ENCODE measurements at places on chromosomes 12 and 14.

DNA sequence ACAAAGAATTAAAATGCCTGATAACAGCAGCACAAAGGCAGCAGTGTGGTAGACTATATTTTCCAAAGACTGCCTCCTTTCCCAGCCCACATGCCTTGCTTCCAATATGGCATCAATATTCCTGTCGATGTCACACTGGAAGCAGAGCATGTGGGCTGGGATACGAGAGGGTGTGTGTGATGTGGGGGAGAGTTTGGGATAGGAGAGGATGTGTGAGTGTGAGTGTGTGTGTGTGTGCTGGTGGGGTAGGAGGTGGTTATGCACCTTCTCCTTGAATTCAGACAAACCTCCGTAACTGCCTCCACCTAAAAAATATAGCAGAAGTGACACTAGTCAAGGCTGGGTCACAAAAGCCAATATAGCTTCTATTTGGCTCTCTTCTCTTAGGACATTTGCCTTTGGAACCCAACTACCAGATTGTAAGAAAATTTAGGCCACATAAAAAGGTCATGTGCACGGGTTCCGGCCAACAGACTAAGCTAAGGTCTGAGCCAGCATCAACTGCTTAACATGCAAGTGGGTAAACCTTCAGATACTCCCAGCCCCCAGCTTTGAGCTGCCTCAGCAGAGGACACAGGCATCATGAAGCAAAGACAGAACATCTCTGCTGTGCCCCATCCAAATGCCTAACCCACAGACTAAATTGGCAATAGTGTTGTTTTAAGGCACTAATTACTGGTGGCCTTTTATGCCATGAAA, 29.5 kb downstream of the SPPL3 start:
- DNase-seq, result no peak
- no peaks in the 10 kb centered on the region for H3K27me3 ChIP-seq
- H3K27ac ChIP-seq, result no peak overlapping the region
- no peaks in the 10 kb centered on the region for H3K36me3 ChIP-seq
- peaks cover 3% of the 10 kb centered on the region for H3K4me1 ChIP-seq

- no peak overlapping the region for H3K4me3 ChIP-seq
- no peak overlapping the region for H3K27ac ChIP-seq
- H3K4me1 ChIP-seq, result peaks cover 3% of the 10 kb centered on the region
- DNase-seq, result peak; percentile 61
Measured at GRCh38 chr12:127147724-127148123, 1119.2 kb upstream of the TMEM132C start.

DNA sequence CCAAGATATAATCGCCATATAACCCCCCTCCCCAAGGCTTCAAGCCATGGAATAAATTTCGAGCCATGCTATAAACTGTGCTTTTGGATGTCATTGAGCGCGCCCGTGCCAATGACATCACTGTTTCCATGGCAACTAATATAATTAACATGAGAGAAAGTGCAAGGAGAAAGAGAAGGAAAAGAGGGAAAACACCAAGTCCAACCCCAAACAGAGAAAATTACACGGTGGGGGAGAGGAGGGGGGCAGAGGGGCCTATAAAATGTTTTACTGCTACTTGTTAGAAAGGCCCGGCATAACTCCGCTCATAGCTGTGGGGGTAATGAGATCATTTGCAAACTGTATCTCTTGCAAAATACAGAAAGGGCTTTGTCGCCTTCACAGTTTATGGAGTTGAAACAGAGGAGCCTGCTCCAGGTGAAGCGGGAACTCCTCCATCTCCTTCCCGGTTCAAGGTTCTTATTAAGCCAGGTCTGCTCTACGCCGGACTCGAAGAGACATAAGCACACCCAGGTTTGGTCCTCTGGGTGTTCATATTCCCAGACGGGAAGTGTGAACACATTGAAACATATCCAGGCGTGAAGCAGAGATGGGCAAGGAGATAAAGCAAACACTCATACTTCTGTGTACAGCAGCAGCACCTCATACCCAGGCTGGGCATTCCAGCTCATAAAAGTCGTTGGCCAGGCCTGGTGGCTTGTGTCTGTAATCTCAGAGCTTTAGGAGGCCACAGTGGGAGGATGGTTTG, 99.1 kb upstream of the MAP1LC3B2 start:
- no peaks in the 10 kb centered on the region for H3K27me3 ChIP-seq
- H3K36me3 ChIP-seq, result no peaks in the 10 kb centered on the region
- H3K4me3 ChIP-seq, result no peak overlapping the region
- no peak overlapping the region for H3K27ac ChIP-seq
- peaks cover 5% of the 10 kb centered on the region for H3K4me1 ChIP-seq

GRCh38 chr14:23559010-23559925, 3.2 kb downstream of the THTPA start:
- H3K36me3 ChIP-seq, result peaks cover 10% of the 10 kb centered on the region
- H3K4me3 ChIP-seq, result no peak overlapping the region
- H3K4me1 ChIP-seq, result no peaks in the 10 kb centered on the region
- no peaks in the 10 kb centered on the region for H3K27me3 ChIP-seq

GRCh38 chr14:59483819-59484638, at the start of the genes JKAMP and L3HYPDH:
Gene JKAMP (plus strand): TSS chr14:59484517. CDS start chr14:59484590, 73 bp downstream.
Gene L3HYPDH (minus strand): TSS chr14:59484408. CDS start chr14:59484316, 92 bp downstream.
- no peaks in the 10 kb centered on the region for H3K27me3 ChIP-seq
- DNase-seq, result peak; percentile 98
- peak within 1 kb of the TSS; percentile 97 for H3K27ac ChIP-seq
- H3K36me3 ChIP-seq, result no peaks in the 10 kb centered on the region
- peak within 1 kb of the TSS; percentile 98 for H3K4me3 ChIP-seq

GRCh38 chr14:102523569-102524450, 14.2 kb upstream of the ANKRD9 start:
- H3K4me1 ChIP-seq, result no peaks in the 10 kb centered on the region
- no peak for DNase-seq
- no peak overlapping the region for H3K4me3 ChIP-seq
- H3K27ac ChIP-seq, result no peak overlapping the region

DNA sequence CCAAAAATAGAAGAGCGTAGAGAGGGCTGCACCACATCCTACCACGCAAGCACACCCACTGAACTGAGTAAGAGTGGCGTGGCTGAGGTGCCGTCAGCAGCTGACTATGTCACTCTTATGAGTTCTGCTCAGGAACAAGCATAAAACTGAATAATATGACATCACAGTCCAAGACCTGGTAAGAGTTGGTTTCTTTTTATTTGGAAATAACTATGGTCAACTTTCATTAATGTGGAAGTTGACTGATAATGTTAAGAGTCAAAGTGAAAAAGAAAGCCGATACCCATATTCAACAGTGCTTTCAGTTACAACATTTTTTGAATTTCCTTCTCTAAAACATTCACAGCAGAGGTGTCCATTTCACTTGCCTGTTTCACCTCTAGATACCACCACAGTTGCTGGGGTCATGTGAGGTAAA, 44.6 kb downstream of the GNS start:
- no peak for DNase-seq
- H3K27me3 ChIP-seq, result no peaks in the 10 kb centered on the region
- H3K4me3 ChIP-seq, result no peak overlapping the region
- no peak overlapping the region for H3K27ac ChIP-seq
- no peaks in the 10 kb centered on the region for H3K4me1 ChIP-seq
- H3K36me3 ChIP-seq, result peaks cover 1% of the 10 kb centered on the region

GRCh38 chr12:86193931-86194330, 62.3 kb downstream of the MGAT4C start:
- no peak overlapping the region for H3K4me3 ChIP-seq
- H3K27ac ChIP-seq, result no peak overlapping the region
- H3K4me1 ChIP-seq, result no peaks in the 10 kb centered on the region
- no peak for DNase-seq
- H3K36me3 ChIP-seq, result no peaks in the 10 kb centered on the region

GRCh38 chr14:65075628-65076325, 26.5 kb downstream of the MAX start:
- H3K4me1 ChIP-seq, result peaks cover 5% of the 10 kb centered on the region
- H3K36me3 ChIP-seq, result peaks cover 14% of the 10 kb centered on the region
- H3K27me3 ChIP-seq, result no peaks in the 10 kb centered on the region
- H3K27ac ChIP-seq, result no peak overlapping the region
- no peak overlapping the region for H3K4me3 ChIP-seq

DNA sequence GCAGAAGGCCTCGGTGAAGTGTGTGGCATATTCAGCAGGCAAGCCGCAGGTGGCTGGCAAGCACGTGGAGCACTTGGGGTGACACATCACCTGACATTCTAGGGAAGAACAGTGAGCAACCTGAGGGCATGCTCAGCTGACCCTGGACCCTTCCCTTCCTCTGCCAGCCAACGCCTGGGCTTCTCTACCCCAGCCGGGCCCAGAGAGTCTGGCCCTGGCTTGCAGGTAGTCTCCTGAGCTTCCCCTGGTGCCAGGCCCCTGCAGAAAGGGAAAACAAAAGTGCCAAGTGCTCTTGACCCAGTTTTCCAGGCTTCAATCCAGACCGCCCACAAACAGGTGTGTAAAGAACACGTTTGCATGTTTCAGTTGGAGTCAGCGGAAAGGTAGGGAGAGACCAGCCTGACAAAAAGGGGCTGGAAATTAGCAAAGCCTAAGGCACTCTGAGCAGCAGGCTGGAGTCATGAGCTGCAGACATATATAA, 45.7 kb downstream of the PRKAB1 start:
- DNase-seq, result no peak
- H3K4me1 ChIP-seq, result no peaks in the 10 kb centered on the region
- no peak overlapping the region for H3K27ac ChIP-seq
- H3K4me3 ChIP-seq, result no peak overlapping the region
- no peaks in the 10 kb centered on the region for H3K27me3 ChIP-seq

- H3K4me3 ChIP-seq, result no peak overlapping the region
- H3K4me1 ChIP-seq, result no peaks in the 10 kb centered on the region
- H3K36me3 ChIP-seq, result no peaks in the 10 kb centered on the region
- no peak overlapping the region for H3K27ac ChIP-seq
- no peak for DNase-seq
Measured at GRCh38 chr12:84397263-84397662, 515.3 kb downstream of the SLC6A15 start.

DNA sequence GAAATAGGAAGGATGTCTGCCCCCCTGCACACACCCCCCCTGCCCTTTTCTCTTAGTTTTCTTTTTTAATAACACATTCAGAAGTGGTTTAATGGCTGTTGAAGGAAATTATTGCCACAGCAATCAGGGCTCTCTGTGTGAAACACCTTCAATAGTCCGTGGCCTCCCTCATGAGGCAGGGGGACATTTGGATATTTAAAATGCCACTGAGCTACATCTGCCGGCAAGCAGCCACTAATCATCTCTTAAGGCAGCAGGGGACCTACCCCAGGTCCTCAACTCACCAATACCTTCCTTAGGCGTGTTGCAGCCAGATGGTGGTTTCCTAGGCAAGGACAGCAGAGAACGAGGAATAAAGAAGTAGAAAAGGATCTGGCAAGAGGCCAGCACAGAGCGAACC, 283.2 kb downstream of the TTC8 start:
- H3K4me1 ChIP-seq, result no peaks in the 10 kb centered on the region
- no peaks in the 10 kb centered on the region for H3K27me3 ChIP-seq
- H3K4me3 ChIP-seq, result no peak overlapping the region
- DNase-seq, result peak; percentile 2
- no peaks in the 10 kb centered on the region for H3K36me3 ChIP-seq

- H3K27ac ChIP-seq, result no peak overlapping the region
- no peak overlapping the region for H3K4me3 ChIP-seq
- H3K4me1 ChIP-seq, result no peaks in the 10 kb centered on the region
Measured at GRCh38 chr14:43166163-43166562, 1340.9 kb downstream of the FSCB start.

GRCh38 chr14:22650960-22651521, 6.9 kb upstream of the OR6J1 start:
- peak; percentile 79 for DNase-seq
- H3K4me1 ChIP-seq, result no peaks in the 10 kb centered on the region
- H3K27me3 ChIP-seq, result no peaks in the 10 kb centered on the region
- H3K36me3 ChIP-seq, result no peaks in the 10 kb centered on the region
- no peak overlapping the region for H3K27ac ChIP-seq

GRCh38 chr12:18261273-18261672, at the start of gene PIK3C2G:
Gene PIK3C2G (plus strand): TSS chr12:18261518. CDS start chr12:18282082, 20,564 bp downstream.
- no peak for DNase-seq
- H3K4me3 ChIP-seq, result no peak within 1 kb of the TSS
- H3K36me3 ChIP-seq, result no peaks in the 10 kb centered on the region
- no peaks in the 10 kb centered on the region for H3K4me1 ChIP-seq
- no peak within 1 kb of the TSS for H3K27ac ChIP-seq
